AG20443 (cell line): ENCODE measurements at places on chromosomes 2 and 18.

GRCh38 chr2:83055376-83056010 lies 1403.6 kb downstream of the SUCLG1 start:
- peak; percentile 53 for DNase-seq

GRCh38 chr2:129334128-129334527 lies 645.3 kb upstream of the RAB6C start:
- no peak for DNase-seq

DNA sequence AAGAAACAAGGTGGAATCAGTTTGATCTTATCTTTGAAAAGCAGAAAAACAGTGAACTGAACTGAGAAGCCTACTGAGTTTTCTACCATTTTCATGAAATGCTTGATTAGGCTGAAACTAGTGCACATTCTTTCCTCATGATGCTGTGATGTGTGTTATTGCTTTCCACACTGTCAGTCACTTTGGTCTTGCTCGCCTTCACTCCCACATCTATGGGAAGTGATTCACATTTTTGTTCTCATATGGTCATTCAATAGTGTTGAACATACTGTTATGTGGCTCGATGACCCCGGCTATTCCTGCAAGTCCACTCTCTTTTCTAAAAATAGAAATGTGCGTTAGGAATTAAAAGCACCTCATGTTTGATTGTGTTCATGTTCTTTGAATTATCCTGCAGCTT lies 129.7 kb downstream of the TGIF1 start:
- DNase-seq = peak; percentile 62

- DNase-seq = no peak
Observed at GRCh38 chr2:18456026-18456425, 104.4 kb downstream of the RDH14 start.

DNA sequence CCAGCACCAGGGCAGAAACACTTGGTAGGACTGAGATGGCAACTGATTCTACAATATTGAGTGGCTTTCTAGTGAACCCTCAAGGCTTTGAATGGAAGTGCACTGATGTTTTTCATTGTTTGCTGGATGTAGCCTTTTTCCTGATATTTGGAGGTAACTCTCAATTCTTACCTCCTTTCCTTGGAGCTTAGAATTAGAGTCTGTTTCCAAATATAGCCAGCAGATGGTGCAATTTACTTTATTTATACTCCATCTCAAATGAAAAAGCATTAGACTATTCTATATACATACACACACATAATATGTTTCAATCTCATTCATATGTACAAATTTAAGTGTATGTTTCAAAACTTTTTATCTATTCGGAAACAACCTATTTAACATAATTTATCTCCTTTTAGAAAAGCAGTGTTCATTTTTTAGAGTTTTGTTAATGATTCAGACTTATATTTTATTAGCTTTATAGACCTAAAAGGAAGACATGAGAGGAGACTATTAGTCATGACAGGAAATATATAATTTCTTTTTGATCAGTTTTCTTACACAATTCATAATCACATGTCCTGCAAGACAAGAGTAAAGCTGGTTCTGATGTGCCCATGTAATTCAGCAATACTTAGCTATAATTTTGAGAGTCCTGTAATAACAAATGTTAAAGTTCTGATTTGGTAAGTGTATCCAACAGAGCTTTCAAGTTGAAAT lies 124.8 kb downstream of the NUP35 start:
- DNase-seq = peak; percentile 19

DNA sequence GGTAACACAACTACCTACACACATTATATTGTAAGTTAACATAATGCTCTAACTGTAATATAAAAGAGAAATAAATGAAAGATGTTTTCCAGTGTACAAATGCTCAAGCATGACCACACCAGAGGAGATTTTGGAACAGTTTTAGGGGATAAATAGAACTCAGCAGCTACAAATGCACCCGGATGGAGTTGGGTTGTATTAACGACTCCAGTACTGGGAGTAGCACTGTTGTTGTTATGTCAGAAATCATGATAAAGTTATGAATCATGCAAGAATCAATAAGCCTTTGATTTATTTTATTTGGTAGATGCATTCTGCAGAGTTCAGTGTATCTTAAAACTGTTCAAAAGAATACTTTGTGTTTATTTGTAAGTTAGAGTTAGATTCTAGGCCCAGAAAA lies 126.9 kb downstream of the MAP3K20 start:
- no peak for DNase-seq

DNA sequence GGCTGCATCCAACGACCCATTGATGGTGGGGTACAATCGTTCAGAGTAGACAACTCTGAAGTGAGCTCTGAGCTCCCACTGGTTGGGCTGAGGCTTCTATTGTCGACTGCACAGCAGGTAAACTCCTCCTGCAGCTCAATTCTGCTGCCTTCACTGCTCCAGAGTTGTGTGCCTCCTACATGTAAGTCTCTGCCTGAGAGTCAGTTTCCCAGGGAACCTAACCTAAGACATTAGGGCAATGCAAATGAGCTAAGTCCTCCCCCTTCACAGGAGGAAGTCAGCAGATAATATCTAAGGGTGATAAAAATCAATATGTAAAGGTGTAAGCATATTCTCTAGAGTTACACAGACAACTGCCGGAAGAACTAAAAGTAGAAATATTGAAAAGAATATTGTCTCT lies 22.5 kb upstream of the ACYP2 start:
- DNase-seq = no peak

GRCh38 chr2:9762164-9762563 lies 81.1 kb upstream of the TAF1B start:
- DNase-seq = no peak

- DNase-seq = peak; percentile 21
Observed at GRCh38 chr18:56711708-56712445, 60.7 kb downstream of the WDR7 start.

GRCh38 chr2:236550290-236550689 lies 19.3 kb upstream of the ACKR3 start:
- no peak for DNase-seq

DNA sequence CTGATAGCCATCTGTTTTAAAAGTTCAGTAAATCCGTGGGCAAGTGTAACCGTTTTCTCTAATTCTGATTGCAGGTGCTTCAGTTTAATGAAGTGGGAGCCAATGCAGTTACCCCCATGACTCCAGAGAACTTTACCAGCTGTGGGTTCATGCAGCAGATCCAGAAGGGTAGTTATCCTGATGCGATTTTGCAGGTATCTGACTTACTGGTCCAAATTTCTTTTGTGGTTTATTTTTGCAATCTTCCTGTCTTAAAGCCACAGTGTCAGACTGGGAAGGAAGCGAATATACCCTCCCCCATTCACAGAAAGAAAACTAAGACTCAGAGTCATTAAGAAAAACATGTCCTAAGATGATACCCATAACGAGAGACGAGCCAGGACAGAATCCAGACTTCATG lies 7.7 kb downstream of the SERPINB2 start:
- DNase-seq = no peak
